WERI-Rb-1 (cell line): ENCODE measurements at places on chromosomes 4 and X.

- no peak for DNase-seq
Measured at GRCh38 chr4:52358366-52358765, 300.7 kb downstream of the USP46 start.

- DNase-seq = no peak
Measured at GRCh38 chr4:183967266-183967665, 62.2 kb downstream of the STOX2 start.

DNA sequence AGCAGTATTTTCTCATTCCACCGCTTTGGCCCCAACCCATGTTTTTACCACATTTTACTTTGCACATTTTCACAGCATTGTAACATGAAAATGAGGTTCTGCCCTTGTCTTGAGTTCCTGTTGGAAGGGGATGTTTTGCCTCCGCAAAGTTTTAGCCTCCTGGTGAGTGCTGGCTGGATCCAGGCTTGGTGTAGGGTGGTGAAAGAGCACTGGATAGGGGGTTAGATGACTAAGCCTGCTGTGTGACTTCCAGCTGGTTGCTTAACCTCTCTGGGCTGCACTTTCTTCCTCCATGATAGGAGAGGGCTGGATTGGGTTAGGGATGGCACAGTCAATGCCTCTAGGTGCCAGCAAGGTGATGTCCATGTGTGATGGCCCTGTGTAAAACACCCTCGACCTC lies 28.9 kb downstream of the CYTL1 start:
- DNase-seq = no peak

- no peak for DNase-seq
Measured at GRCh38 chr4:110610620-110610939, 12.3 kb downstream of the PITX2 start.

GRCh38 chr4:125283707-125284279 lies 31.0 kb upstream of the FAT4 start:
- DNase-seq = no peak

- no peak for DNase-seq
Measured at GRCh38 chrX:10501611-10502010, 118.8 kb downstream of the MID1 start.

DNA sequence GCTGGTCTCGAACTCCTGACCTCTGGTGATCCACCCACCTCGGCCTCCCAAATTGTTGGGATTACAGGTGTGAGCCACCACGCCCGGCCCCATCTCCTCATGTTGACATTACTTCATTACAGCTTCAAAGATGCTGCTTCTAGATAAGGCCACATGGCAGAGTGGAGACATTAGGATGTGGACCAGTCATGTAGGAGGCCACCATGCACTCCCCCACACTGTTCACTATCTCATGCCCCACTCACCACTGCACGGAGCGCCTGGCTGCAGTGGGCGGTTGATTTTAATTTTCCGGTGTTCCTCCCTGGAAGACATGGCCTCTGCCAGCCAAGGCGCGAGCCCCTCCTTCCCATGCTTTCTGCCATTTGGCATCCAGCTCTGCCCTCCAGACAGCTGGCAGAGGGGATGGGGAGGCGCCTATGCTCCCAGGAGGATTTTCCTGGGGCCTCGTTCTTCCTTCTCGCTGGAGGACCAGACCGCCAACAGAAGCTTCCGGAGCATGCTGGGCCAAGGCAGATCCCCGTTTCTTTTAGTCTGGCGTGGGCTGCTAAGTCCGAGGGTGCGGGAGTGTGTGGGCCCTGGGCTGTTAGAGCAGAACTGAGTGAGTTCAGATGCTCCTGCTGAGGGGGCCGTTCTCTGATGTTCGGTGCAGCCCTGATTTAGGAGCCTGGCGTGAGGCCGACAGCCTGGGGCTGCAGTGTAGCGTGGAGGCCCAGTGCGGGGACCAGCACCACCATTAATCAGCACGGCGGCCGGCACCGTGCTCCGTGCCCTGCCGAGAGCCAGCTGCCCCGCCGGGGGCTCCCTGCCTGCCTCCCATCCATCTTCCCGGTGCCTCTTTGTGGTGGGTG lies 93.1 kb downstream of the SORCS2 start:
- DNase-seq = no peak

GRCh38 chrX:70219938-70220764 lies 14.3 kb upstream of the AWAT1 start:
- no peak for DNase-seq

- DNase-seq = no peak
Measured at GRCh38 chr4:138055890-138056289, 186.3 kb downstream of the SLC7A11 start.

- DNase-seq = no peak
Measured at GRCh38 chrX:118212817-118213183, 96.2 kb upstream of the KLHL13 start.

DNA sequence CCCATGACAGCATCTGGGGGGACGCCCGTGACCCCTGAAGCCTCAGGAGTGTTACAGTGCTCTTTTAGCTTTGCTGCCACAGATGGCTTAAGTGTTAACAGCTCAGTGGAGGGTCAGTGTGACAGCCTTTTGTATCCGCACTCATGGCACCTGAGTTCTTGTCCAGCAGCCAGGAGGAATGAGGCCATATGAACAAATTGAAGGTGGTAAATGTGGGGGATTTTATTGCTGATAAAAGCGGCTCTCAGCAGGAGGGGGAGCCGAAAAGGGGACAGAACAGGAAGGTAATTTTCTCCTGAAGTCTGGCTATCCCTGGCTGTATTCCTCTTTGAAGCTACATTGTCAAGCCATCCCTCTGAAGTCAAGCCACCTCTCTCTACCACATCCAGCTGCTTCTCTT lies 441.0 kb downstream of the RAPGEF2 start:
- no peak for DNase-seq

DNA sequence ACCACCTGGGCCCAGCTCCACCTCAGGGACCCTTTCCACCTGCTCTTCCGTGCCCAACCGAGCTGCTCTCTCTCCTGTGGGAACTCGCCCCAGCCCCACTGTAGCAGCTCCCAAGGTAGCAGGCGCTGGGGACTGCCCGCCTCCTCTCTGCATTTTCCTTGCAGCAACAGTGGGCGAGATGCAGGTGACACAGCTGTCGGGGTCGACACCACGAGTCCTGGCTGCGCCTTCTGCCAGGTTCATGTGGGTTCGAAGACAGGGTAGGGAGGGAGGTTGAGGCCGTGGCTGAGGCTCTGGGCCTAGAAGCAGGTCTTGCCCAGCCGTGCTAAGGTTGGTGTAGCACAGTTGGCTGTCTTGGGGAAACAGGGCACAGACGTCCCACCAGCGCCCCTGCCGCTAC lies 245.2 kb upstream of the FSTL5 start:
- no peak for DNase-seq

GRCh38 chr4:112526061-112526460 lies 10.1 kb upstream of the NEUROG2 start:
- no peak for DNase-seq

DNA sequence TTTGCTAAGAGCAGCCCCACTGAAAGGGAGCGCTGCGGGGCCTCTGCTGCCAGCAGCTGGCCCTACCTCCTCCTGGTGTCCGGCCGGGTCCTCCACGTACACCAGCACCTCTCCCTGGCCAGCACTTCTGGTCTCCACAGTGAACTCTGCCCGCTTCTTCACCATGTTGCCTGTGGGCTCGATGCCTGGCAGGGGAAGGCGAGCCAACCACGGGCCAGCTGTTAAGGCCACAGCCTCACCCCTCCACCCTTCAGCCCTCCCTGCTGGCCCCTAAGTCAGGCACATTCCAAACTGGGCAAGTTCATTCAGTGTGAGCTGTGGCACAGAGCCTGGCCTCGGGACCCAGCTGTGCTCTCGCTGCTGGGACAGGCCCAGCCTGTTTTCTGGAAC lies 7.8 kb downstream of the FLNA start:
- DNase-seq = no peak

DNA sequence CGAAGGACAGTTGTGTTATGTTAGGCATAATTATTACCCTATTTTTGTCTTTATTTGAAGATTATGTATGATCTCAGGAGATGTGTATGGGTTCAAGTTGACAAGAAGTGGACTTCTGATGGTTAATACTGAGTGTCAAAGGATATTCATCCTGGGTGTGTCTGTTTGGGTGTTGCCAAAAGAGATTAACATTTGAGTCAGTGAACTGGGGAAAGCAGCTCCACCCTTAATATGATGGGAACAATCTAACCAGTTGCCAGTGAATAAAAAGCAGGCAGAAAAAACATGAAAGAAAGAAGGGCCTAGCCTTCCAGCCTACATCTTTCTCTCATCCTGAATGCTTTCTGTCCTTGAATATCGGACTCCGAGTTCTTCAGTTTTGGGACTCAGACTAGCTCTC lies 332.6 kb downstream of the DTHD1 start:
- DNase-seq = no peak

- no peak for DNase-seq
Measured at GRCh38 chr4:3492741-3493719, 29.9 kb downstream of the DOK7 start.

GRCh38 chr4:98046665-98047064 lies 96.6 kb downstream of the STPG2 start:
- no peak for DNase-seq

DNA sequence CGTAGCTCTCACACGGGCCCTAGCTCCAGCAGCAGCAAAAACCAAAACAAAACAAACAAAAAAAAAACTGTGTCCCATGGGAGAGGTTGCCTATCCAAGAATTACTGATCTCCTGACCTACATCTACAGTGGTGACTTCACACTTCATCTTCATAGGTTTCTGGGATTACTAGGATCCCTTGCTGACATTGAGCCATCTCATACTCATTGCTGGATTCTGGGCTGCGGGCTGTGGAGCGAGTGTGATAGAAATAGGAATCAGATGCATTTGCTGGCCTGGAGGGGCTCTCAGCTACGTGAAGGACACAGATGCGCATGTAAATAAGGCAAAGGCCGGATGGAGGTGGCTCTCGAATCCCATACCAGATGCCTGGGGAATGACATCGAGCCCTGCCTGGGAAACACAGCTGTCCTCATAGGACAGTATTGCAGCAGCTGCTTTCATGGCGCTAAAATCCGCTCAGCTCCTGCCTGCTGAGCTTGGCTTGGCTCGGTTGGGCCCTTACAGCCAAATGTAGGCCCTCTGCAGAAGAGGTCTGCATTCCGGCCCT lies 41.7 kb downstream of the CNGA2 start:
- DNase-seq = no peak

DNA sequence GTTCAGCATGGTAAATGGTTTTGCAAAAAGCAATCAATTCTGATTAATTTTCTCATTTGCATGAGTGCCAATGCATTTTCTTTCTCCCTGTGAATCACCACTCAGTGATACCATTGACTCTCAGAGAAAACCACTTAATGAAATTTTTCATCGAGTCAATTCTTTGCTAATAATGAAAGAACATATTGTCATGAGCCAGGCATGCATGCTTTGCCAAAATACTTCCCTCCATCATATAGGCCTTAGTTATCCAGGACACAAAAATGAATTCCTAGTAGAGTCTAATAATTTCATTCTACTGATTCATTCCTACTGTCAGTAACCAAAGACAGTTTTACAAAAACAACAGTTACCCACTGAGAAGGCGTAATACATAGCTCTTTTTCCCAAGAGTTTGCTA lies 680.0 kb downstream of the TRIML1 start:
- DNase-seq = no peak

- no peak for DNase-seq
Measured at GRCh38 chr4:189973646-189974045, 33.0 kb downstream of the FRG1 start.

GRCh38 chr4:88524171-88524570 lies 595 bp upstream of the PYURF start:
- no peak for DNase-seq

GRCh38 chrX:13716455-13716854 lies 18.0 kb downstream of the TRAPPC2 start:
- DNase-seq = no peak

DNA sequence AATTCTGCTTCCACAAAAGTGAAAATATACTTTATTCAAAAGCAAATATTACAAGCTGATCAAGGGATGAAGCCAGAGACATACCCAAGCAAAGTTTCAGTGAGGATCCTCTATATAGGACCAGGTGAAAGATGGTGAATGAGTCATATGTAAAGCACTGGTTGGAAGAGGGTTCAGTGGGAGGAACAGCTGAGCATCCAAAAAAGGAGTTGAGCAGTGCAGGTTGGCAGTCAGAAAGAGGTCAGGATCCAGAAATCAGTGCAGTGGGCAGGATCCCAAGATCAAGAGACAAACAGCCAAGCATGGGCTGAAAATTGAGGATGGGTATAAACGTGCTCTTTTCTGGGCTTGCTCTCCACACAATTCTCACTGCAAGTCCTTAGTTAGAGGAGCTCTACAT lies 30.3 kb downstream of the OTC start:
- DNase-seq = no peak

DNA sequence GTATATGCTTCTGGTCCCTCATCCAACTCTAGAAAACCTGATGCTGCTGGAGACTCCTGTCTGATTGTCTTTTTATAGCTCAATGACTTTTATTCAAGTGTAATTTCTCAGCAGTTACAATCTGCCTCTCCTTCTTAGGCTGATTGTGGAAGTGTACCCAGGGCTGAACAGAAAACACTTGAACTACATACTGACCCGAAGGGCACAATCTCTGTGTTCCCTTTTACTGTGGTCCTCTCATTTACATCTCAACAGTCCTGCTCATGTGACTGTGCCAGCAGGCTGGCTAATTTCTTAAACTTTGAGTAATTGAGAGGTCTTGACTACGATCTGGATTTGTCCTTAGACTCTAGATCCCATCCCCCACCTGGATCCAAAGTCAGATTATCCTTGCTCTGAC lies 863.4 kb downstream of the PDHA2 start:
- DNase-seq = peak; percentile 45

- no peak for DNase-seq
Measured at GRCh38 chrX:12315526-12315925, 177.3 kb downstream of the FRMPD4 start.

GRCh38 chrX:120308959-120309872 lies 2.0 kb downstream of the TMEM255A start:
- peak; percentile 58 for DNase-seq

GRCh38 chrX:8738588-8739189 lies 6.8 kb upstream of the ANOS1 start:
- DNase-seq = peak; percentile 45

- no peak for DNase-seq
Measured at GRCh38 chr4:36267486-36268268, 13.7 kb upstream of the DTHD1 start.

GRCh38 chr4:78766650-78767049 lies 9.5 kb upstream of the BMP2K start:
- DNase-seq = no peak

- no peak for DNase-seq
Measured at GRCh38 chrX:47202877-47203276, 9.2 kb downstream of the UBA1 start.

GRCh38 chr4:138199568-138200235 lies 42.4 kb downstream of the SLC7A11 start:
- DNase-seq = no peak
